Stomach (tissue), 19 donors: ENCODE measurements at places on chromosomes 5 and 9. TPM values are rescaled to one million over a fixed set of nuclear protein-coding genes. Genes with fewer than 3 reads are reported as not detected.

Gene OBP2B
- not detected for total RNA-seq

Gene C5orf34
- total RNA-seq = not detected

Gene OR2Y1
- total RNA-seq = not detected

GRCh38 chr5:149040421-149040820 lies 22.4 kb downstream of the SH3TC2 start:
- DNase-seq = no peak

GRCh38 chr5:139847091-139847490 lies 51.5 kb downstream of the PSD2 start:
- no peak for DNase-seq

Gene MEIKIN
- 0.37 TPM for total RNA-seq

DNA sequence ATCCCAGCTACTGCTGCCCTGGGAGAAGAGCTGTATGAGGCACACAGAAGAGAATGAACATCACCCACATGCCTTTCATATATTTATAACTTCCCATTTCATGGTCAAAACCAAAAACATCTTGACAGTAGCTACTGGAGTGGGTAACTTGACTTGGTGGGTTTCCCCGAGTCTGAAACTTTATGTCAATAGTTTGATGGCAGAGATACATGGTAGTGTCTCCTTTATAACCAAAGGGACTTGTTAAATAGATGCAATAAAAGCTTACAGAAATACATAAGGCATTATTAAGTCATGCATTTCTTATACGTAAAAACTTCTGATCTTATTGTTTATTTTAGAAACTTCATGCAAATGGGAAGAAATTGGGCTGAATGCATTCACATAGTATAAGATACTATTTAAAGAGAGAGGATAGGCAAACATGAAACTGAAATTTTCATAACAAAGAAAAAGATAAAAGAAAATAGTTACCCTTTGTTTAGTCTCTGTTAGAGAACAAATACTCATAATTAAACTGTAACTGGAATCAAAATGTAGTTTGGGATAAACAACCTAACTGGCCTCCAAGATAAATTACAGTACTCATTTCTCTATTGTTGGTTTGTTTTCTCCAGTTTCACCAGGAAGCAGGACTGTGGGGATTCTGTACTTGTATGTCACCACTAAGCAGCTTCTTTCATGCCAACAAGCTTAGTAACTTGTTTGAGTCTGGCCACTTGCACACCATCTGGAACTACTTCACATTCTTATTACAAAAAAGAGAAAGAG lies 459.3 kb upstream of the MEF2C start:
- DNase-seq = no peak

- peak; percentile 2 for DNase-seq
These were observed 1704.8 kb upstream of the CDH9 start for GRCh38 chr5:28743025-28743715.

DNA sequence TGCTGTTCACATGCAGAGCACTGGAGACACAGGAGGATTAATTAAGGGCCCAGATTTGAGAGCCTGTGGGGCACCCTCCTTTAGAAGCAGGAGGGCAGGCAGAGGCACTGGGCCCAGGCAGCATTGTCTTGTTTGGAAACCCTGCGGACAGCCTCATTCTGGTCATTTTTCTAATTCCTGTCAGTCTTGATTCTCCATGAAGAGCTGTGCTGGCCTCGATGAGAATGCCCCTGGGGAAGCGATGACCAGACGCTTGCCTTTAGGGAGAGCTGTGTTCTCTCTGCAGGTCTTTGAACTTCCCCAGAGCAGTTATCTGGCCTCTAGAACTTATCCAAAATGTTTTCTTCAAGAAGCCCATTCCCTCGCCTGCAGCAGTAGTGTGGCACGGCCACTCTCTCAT lies 117.8 kb upstream of the PTCH1 start:
- no peak for DNase-seq

Gene CDKN2A
- total RNA-seq = 0.73 TPM

Gene DOCK8
- total RNA-seq = 6.6 TPM

- DNase-seq = no peak
These were observed 131.0 kb downstream of the CMYA5 start for GRCh38 chr5:79820648-79821047.

GRCh38 chr5:35919191-35919590 lies 19.2 kb downstream of the CAPSL start:
- DNase-seq = no peak

- no peak for DNase-seq
These were observed 151.8 kb downstream of the ENTREP1 start for GRCh38 chr9:69476797-69477196.

Gene GLDC
- not detected for total RNA-seq

GRCh38 chr9:130209422-130209821 lies 37.2 kb downstream of the NCS1 start:
- no peak for DNase-seq

Gene TAF7
- total RNA-seq = 22.2 TPM

Gene TEK
- total RNA-seq = 2.9 TPM

Gene BTF3
- total RNA-seq = 498 TPM

- peak; percentile 94 for DNase-seq
These were observed 15.8 kb downstream of the CWC27 start for GRCh38 chr5:64784451-64785025.

GRCh38 chr5:40688127-40688761 lies 8.5 kb downstream of the PTGER4 start:
- peak; percentile 95 for DNase-seq

Gene LRRC19
- 4.3 TPM for total RNA-seq

DNA sequence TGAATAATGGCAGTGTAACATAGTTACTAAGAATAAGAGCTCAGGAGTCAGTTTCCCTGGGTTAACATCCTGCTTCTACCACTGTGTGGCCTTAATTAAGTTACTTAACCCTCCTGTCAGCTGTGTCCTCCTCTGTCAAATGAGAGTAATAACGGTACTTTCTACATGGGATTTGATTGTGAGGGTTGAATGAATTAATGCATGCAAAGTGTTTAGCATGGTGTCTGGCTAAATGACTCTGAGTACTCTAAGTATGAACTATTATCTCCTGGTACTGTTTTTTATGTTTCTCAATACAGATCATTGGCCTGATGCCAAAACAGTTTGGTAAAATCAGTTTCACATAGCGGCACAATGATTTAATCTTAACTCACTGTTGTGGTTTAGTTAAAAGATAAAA lies 19.6 kb downstream of the ZNF131 start:
- DNase-seq = no peak

GRCh38 chr9:126240835-126241234 lies 85.8 kb upstream of the MVB12B start:
- DNase-seq = no peak

Gene MEGF10
- not detected for total RNA-seq

GRCh38 chr5:104023739-104024138 lies 461.1 kb upstream of the NUDT12 start:
- no peak for DNase-seq

GRCh38 chr5:44993286-44993685 lies 184.5 kb downstream of the MRPS30 start:
- DNase-seq = no peak

GRCh38 chr5:78653681-78654366 lies 5.3 kb upstream of the LHFPL2 start:
- no peak for DNase-seq

DNA sequence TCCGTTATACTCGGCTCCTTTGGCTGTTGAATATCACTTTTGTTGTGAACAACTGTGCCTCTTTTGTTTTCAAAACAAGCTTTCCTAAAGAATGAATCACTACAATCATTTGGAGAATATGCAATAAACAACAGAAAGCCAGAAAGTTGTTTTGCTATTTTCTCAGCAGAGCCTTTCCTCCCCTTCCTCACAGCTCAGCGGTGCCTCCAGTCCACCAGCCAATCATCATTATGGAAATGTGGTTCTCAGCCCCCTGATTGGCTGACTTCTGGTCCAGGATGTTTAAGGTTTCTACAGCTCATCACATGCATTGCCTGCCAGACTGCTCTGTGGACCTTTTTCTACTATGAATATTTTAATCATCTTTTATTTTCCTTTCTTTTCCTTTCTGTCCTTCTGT lies 9.1 kb upstream of the ZNF608 start:
- DNase-seq = no peak

Gene SHC3
- 0.89 TPM for total RNA-seq

- DNase-seq = no peak
These were observed 6.9 kb upstream of the KIF2A start for GRCh38 chr5:62299101-62299500.

DNA sequence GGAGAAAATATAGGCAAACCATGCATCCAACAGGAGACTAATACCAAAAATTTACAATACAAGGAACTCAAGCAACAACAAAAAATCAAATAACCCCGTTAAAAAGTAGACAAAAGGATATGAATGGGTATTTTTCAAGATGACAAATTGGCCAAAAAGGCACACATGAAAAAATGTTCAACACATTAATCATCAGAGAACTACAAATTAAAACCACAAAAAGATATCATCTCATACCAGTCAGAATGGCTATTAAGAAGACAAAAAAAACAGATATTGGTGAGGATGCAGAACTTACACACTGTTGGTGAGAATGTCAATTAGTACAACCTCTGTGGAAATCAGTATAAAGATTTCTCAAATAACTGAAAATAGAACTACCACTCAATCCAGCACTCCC lies 35.0 kb downstream of the TEX10 start:
- no peak for DNase-seq

DNA sequence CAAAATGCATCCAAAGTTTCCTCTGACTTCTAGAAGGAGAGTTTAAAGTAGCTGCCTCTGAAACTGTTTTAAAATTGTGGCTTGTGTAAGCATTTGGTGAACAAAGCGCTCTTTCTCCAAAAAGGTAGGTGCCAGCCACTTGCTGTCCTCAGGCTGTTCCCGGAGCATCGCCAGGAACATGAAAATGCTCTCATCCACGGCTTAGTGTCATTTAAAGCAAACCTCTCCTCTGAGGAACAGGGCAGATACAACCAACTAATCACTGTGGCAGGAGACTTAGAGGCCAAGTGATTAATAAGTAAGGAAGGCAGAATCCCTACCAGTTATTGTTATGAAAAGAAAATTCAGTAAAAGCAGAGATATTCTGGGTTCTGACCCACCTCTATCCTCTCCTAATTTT lies 165.6 kb downstream of the DCP2 start:
- no peak for DNase-seq

GRCh38 chr5:116271446-116272025 lies 186.7 kb downstream of the COMMD10 start:
- no peak for DNase-seq

- no peak for DNase-seq
These were observed 2.6 kb upstream of the GAPVD1 start for GRCh38 chr9:125258832-125259534.

DNA sequence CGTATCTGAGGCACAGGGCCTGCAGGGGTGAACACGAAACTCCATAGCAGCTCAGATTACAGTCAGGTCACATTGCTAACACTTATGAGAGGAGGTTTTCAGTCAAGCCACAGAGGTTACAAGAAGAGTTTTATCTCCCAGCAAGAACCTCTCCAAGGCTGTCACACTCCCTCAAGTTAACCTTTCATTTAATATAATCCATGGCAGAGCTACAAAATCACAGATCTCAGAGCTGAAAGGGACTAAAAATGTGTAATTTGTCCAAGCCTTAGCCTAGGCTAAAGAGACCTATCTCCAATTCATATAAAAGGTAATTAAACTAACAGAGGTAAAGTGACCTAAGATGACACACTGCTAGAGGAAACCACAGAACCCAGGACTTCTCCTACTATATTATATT lies 57.2 kb downstream of the MLANA start:
- DNase-seq = peak; percentile 14

DNA sequence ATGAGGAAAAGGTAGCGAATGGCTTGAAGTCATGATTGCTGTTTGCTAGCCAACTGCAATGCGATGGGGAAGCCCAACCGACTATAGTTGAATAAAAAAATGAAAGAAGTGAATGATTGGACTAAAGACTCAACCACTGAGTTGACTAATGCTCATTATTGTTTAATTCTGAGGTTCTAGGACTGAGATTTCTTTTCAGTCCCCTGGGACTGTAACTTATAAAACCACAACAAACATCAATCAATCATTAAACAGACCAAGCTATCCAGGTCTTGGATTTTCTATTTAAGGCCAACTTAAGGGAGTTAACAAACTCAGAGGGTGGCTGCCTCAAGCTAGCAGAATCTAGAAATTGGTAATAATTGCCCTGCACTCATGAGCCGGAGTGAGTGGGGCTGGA lies 154.2 kb downstream of the DOCK2 start:
- no peak for DNase-seq

Gene NUP214
- 67.9 TPM for total RNA-seq

- no peak for DNase-seq
These were observed 18.1 kb upstream of the COL5A1 start for GRCh38 chr9:134623258-134624066.

- no peak for DNase-seq
These were observed 104.6 kb downstream of the MVB12B start for GRCh38 chr9:126431077-126431742.

Gene BARHL1
- not detected for total RNA-seq

- DNase-seq = no peak
These were observed 76.2 kb downstream of the NRG2 start for GRCh38 chr5:139966856-139967255.

DNA sequence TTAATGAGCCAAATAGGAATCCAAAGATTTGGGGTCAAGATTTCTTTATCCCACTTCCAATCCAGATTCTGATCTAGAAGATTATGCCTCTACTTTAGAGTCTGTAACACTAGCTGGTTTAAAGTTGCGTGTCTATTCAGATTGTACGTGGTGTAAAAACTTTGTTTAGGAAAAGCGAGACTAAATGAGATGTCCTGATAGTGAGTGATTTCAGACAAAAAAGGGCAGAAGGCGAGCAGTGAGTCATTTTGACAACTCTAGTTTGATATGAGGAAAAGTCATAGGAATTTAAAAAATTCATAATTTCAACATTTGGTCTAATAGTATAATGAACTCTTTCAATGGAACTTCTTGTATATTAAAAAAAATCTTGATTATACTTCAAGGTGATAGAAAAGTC lies 119.6 kb upstream of the KLF9 start:
- DNase-seq = no peak

- DNase-seq = no peak
These were observed 208.0 kb downstream of the SGCD start for GRCh38 chr5:156534906-156535485.

- no peak for DNase-seq
These were observed 61.4 kb upstream of the FST start for GRCh38 chr5:53418826-53419658.

- no peak for DNase-seq
These were observed 83.9 kb upstream of the CYLC2 start for GRCh38 chr9:102911185-102911584.

DNA sequence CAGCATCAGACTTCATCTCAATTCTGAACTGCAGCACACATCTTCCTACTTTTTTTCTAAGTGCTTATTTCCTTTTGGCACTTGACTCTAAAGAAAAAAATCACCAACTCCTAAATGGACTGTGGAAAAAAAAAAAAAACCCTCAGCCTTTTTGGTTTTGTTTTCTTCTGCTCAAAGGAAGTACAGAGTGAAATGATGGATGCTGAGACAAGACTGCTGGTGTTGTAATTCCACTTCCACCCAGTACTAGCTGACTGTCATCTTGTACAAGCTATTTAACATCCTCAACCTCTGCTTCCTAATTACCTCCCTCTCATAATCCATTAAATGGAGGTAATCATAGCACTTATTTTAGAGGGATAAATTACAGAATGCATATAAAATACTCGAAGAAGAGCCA lies 171.5 kb upstream of the GNA14 start:
- peak; percentile 35 for DNase-seq

- peak; percentile 53 for DNase-seq
These were observed 79.6 kb downstream of the CSNK1A1 start for GRCh38 chr5:149471406-149472183.
